GM23338 (cell line): ENCODE measurements at places on chromosomes 5 and 9.

DNA sequence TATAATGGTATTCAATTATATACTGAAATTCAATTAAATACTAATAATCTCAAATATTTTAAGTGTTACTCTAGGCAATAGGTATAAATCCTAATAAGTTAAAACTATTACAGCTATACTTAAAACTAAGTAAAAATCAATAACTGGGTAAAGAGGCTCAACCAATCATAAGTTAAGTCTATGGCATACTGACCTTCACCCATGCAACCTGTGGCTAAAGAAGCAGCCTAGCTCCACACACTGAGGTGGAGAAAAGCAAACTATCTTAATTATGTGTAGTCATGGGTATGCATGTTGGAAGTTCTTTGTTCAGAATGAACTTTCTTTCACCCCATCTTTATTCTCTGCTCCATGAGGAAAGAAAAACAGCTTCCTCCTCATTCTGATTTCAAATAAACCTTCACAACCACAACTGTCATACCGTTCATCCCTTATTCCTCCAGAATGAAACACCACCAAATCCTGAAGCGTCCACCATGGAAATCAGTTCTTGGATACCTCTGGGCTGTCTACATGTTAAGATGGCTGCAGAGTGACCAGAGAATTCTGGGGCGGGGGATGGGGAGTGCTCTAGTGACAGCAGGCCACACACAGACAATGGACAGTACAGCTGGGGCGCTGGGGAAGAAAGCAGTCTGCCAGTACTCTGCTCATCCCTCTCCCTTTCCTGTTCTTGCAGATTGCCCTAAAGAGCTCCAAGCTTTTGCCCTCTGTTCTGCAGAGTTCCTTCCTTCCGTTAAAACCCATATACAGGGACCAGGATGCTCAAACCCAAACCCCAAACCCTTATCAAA, 62.3 kb downstream of the RIGI start:
- DNase-seq, result peak; percentile 12

- peak; percentile 23 for DNase-seq
Measured at GRCh38 chr9:105116052-105116868, 128.2 kb upstream of the SLC44A1 start.

- DNase-seq, result no peak
Measured at GRCh38 chr9:83473488-83473971, 64.7 kb downstream of the FRMD3 start.

DNA sequence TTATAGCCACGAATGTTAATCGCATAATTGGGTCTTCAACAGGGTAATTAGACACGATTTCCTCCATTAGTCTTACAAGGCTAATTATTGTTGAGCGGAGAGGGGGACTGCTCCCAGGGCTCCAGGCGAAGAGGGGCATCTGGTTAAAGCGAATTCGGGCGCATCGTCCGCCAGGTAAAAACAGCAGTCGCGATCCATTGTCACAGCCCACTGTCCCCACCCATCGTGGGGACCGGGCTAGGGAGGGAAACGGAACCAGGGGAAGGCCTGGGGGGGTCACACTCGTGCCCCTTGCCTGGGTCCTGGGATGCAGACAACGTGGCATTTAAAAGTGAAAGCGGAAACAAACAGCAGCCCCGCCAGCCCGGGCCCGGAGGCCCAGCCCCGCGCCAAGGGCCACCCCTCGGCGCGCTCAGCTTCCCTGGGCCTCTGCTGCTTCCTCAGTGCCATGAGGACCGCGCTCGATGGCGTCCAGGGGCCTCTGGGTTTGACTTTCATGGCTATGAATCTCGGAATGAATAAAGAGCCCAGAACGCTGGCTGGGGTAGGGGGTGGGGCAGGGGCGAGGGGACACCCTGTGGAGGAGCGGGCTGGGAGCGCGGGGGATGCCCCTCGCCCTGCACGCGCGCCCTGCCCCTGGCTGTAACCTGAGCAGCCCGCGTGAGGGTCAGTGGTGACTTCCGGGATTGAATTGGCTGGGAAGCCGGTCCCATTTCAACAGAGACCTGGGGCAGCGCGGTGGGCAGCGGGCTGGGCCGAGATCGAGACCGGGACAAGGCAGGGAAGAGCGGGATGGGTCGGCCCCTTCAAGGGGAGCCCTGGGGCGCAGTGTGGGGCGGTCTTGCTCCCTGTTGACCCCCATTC, 99.9 kb downstream of the GTF3C4 start:
- DNase-seq, result peak; percentile 91

DNA sequence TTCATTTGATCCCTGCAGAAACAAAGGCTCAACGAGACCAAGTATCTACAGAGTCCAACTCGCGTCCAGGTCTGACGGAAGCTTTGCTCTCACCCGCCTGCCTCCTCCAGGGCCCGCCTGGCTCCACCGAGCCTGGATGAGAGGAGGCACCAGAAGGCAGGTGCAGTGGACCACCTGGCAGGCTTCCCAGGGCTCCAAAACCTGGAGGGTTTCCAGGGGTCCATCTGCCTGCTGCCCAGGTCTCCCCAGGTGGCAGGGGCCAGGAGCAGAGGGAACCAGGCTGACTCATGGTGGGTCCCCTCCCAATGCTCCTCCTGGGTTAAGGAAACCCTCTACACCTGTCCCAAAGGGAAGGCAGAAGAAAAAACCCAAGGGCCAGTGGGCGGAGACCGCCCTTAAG, 59.5 kb downstream of the VAV2 start:
- DNase-seq, result no peak

DNA sequence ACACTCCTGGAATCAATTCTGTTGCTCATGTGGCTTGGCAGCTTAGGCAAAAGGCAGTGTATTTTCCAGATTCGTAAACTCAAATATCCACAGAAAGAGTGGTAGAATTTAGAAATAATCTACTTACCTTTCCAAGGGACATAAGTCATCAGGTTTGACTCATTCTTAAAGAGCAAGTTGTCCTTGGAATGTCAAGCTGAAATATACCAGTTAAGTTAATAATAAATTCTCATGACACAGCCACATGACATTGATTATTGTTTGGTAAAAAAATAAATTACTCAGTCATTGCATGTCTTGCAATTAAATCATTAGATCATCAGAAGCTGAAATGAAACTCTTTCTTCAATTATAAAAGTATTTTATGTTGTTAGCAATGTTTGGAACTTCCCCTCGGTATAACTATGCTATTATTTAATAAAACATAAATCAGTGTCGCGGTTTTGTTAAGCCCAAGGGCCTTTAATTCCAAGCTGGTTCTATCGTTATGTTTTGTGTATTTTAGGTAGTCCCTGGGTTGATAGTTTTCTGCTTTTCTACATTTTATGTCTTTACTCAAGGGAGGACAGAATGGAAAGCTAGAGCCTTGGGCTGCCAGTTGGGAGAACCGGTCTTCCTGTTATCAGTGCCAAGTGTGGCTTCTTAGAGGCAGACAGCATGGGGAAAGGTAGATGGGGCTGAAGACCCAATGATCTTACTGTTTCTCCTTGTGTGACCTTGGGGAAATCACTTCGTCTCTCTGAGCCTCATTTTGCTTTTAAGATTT, 79.3 kb upstream of the PRLR start:
- DNase-seq, result no peak

DNA sequence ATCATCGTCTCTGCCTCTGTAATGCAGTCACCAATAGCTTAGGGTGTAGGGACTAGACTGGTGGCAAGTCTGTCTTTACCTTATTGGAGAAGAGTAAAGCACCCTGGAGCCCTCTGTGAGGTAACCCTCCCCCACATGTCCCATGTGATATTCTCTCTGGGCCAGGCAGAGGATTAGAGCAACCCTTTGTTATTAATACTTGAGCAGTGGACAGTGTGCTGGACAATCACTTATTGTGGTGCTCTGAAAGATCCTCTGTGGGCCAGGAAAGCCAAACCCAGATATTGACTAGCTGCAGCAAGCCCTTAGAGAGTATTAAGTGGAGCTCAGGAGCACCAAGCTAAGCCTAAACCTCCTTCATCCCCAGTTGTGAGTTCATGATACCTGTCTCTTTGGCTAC, 139.7 kb upstream of the RUSC2 start:
- no peak for DNase-seq

DNA sequence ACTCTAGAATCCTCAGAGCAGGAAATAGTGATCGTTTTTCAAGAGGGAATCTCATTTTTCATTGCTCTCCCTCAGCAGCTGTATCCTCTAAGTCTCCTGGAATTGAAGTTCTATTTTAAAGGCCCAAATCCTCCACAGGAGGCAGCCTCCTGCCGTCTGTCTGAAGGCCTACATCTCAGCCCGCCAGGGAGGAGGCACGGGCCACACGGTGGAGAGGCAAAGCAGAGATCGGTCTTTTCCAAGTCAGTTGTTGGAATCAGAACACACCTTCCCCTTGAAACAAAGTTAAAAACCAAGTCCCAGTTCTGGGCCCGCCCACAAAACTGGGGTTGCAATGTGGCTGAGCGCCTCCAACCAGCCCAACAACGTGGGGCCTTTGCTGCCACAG, 68.7 kb downstream of the RAPGEF1 start:
- DNase-seq, result no peak
